ENCODE measurements at places on chromosomes 4 and X.

DNA sequence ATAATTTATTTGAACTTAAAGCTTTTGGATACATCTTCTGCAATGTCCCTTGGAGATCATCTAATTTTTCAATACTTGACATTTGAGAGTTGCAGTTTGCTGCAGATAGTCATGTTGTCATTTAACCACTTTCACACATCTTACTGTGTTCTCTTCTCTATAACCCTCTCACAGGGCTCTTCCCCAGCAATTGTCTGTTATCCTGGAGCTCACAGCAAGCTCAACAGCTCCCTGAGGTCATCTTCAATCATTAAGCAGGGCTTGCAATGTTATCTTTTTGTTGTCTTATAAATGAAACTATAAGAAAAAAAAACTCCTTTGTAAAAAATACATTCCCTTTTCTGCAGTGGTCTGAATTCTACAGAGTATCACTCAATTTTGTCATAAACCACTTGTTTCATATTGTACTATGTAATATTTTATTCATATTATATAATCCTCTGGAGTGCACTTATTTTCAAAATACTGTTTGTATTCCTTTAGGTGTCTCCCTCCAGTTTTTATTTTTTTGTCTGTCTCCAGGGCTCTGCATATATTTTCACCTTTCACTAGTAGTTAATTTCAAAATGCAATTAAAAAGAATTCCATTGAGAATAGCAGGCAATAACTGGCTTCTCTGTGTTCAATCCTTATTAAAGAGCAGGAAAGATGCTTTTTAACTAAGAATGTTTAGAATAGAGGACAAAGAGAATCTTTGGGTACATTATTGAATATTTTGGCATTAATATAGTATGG is 106.3 kb upstream of the ARSJ start:
- no peak for DNase-seq

GRCh38 chr4:15004739-15005301 is 2.5 kb downstream of the CPEB2 start:
- DNase-seq: peak; percentile 59

DNA sequence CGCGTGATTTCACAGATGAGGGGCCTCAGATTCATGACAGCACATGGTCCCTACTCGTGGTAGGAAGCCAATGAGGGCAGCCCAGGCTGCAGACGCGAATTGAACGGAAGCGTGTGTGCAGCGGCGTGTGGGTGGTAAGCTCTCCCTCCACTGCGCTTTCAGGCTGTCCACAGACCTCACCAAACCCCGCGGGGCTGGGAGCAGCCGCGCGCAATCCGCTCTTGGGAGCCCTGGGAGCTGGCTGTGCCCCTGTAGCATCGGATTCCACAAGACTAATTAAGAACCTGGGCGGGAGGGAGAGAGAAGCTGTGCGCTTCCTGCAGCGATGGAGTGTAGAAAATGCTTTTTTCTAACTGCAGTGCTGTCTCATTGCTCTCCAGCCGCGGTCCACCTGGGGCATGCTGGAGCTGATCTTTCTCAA is 134.9 kb downstream of the STOX2 start:
- DNase-seq: peak; percentile 46

- no peak for DNase-seq
Observed at GRCh38 chrX:150871341-150871811, 27.1 kb downstream of the CD99L2 start.

DNA sequence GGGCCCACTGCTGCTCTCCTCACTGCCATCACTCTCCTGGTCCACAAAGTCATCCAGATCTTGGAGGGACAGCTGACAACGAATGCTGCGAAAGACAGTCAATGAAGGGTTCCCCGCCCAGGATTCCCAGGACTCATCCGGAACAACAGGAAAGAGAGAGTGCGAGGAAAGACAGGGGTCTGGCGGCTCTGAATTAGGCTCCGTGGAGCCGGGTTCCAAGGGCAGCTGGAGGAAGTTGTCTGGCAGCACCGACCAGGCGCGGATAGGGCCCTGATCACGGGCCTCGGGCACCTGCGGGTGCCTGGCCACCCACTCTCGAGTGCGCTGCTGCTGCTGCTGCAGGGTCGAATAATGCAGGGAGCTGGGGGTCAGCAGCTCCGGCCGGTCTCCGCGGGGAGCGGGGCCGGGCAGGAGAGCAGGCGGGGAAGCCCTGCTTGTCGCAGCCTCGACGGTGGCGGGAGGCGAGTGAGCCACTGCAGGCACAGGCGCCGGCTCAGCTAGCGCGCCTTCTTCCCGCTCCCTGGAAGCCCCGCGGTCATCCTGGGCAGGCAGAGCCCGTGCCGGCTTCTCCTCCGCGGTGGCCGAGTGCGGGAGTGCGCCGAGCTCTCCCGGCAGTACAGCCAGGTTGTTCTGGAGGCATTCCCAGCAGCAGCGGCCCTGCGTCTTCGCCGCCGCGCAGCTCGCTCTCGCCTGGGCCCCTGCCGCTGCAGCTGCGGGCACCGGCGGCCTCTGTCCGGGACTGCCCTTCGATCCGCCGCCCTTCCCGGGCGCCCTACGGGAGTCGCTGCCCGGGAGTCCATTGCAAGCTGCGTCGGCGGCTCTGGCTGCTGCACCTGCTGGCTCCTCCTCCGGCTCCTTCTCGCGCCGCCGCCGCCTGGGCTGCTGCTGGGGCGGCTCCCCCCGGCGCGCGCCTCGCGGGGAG is 1.1 kb downstream of the SOWAHB start:
- DNase-seq: peak; percentile 43

- DNase-seq: no peak
Observed at GRCh38 chrX:11591723-11592346, 73.9 kb downstream of the ARHGAP6 start.

- no peak for DNase-seq
Observed at GRCh38 chrX:10971176-10971575, 140.0 kb upstream of the HCCS start.

DNA sequence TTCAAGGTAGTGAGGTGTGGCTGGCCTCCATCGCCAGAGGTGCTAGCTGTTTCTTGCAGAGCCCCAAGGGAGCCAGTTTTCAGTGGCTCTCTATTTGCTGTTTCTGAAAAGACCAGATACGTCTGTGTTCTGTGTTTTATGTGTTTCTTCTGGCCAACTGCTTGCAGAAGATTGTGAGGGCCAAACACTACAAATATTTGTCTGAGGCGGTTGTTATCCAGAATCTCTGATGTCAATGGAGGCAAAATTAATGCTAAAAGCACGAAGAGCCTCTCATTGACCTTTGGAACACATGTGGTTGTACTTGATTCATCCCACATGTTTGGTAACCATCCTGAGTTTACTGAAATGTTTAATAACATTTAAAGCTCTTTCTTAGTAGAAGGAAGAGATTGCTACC is 113.9 kb downstream of the CT47B1 start:
- DNase-seq: peak; percentile 37

- no peak for DNase-seq
Observed at GRCh38 chr4:84531689-84532088, 32.6 kb upstream of the NKX6-1 start.

GRCh38 chr4:84146300-84146959 is 352.7 kb downstream of the NKX6-1 start:
- no peak for DNase-seq

DNA sequence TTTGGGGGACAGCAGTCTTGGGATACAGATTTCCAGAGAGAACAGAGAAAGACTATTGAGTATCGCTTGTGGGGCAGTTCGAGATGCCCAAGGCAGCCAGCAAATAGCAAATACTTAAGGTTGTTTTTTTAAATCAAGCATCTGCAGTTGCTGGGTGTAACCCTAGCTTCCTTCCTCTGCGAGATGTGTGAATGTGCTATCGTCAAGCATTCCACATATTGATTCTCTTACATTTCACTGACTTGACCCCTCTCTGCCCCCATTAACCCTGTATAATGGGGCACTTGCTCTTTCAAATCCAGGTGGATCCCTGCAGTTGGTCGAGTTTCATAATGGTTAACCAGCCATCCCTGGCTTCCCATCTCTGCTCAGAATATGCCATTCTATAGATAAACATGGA is 23.5 kb downstream of the KCNE5 start:
- DNase-seq: no peak

DNA sequence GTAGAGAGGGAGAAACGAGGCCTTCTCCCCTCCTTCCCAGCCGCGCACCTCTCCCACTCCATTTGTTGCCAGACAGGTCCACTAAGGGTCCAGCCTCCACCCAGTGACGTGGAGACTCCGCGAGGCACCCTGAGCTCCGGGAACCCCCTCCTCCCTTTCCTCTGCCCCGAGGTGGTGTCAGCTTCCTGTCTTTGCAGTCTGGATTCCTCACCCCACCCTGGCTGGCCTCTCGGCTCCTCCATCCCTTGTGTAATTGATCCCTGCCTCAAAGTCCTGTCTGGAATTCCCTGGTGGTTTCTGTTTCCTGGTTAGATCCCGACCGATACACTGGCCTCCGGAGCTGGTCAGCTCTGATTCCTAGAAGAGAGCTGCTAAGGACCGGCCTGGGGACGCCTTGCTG is 105.9 kb upstream of the SCOC start:
- no peak for DNase-seq

DNA sequence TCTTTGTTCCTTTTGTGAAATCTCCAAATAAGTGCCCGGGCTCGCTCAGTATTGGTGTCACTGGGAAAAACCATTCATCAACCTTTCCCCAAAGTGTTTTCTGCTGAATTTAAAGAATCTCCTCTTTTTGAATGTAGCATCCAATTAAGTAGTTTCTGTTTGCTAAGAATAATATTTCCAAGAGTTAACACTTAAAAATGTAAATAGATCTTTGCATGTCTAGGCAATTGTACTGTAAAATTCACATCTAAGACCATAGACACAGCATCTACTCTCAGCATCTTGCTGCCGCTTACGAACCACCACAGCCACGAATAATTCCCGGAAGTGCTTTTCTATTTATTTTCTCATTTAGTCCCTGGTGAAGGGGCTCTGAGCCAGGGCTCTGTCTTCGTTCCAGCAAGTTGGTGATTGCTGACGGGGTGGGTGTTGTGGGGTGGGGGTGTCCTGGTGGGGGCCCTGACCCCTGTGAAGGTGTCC is 1.4 kb downstream of the NSG1 start:
- DNase-seq: no peak

- DNase-seq: no peak
Observed at GRCh38 chr4:55793479-55793878, 26.1 kb upstream of the EXOC1L start.

- no peak for DNase-seq
Observed at GRCh38 chr4:145840162-145840768, 98.4 kb downstream of the ZNF827 start.

GRCh38 chr4:61427099-61427817 is 227.1 kb downstream of the ADGRL3 start:
- no peak for DNase-seq

DNA sequence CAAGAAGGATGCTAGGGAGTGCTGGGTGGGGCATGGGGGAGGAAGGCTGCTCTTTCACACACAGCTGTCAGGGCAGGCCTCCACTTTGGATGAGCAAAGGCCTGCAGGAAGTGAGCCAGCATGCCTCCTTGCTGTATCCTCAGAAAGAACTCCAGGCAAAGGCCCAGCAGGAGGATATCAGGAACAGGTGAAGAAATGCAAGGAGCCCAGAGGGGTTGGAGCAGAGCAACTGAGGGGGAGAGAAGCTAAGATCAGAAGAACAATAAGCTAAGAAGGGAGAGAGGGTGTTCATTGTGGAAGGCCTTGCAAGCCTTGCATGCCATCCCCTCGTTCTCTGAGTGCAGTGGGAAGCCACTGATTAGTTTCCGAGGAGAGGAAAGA is 115.1 kb downstream of the CAMK2D start:
- DNase-seq: no peak

GRCh38 chr4:25330335-25330734 is 17.8 kb downstream of the ZCCHC4 start:
- DNase-seq: no peak

DNA sequence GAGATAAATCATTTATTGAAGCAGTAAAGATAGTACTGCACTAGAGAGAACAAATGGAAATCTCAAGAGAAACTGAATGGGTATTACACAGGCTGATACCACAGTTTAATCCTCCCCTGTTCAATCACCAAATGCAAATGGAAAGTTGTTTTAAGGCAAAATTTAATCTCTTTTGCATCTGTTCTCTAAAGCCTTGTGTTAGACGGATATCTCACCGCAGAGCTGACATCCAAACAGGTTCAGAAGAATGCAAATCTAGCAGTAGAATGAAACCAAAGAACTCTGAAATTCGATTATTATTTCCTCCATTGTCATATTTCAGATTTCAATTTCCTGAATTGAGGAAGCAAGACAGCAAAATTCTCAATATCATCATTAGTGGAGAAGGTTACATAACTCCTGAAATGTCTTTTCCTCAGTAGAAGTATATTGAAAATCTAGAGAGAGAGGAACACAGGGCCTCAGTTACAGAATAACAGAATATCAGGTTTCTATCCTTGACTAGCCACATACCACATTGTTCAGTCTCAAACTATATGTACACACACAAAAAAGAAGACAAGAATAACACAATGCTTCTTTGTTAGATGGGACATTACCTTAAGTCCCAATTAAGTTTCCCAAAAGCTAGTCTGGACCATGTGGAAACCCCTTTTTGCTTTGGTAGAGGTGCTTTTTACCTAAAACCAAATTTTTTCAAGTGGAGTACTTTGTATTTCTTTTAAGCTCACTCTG is 94.1 kb upstream of the BANK1 start:
- DNase-seq: no peak

- no peak for DNase-seq
Observed at GRCh38 chr4:179112441-179113170, 1670.4 kb upstream of the AGA start.

DNA sequence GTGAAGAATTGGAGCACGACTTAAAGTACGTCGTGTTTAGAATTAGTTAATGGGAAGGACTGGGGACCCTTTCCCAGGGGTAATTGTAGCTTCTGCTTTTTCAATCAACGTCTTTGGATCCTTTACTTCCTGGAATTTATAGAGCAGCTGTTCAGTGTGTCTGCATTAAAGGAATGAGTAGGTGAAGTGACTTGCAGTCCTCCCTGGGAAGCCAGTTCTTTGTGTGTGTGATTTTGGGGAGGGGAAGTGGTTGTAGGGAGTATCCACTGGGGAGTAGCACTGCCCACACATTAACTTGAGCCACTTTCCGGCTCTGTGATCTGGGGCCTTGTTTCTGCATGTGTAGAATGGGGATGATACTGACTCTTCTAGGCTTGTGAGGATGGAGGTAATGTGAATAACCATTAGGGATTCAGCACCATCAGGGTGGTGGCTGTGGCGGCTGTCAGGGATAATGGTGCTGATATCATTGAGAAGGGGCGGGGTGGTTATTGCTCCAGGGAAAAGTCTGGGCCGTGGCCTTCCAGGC is 54.7 kb downstream of the TMEM131L start:
- DNase-seq: no peak

- no peak for DNase-seq
Observed at GRCh38 chr4:94739741-94740140, 18.0 kb upstream of the BMPR1B start.

GRCh38 chr4:176090115-176090514 is 24.5 kb downstream of the WDR17 start:
- no peak for DNase-seq

GRCh38 chr4:137541876-137542646 is 9.8 kb upstream of the PCDH18 start:
- DNase-seq: no peak

GRCh38 chrX:98405376-98405775 is 1521.7 kb downstream of the RPA4 start:
- DNase-seq: no peak

DNA sequence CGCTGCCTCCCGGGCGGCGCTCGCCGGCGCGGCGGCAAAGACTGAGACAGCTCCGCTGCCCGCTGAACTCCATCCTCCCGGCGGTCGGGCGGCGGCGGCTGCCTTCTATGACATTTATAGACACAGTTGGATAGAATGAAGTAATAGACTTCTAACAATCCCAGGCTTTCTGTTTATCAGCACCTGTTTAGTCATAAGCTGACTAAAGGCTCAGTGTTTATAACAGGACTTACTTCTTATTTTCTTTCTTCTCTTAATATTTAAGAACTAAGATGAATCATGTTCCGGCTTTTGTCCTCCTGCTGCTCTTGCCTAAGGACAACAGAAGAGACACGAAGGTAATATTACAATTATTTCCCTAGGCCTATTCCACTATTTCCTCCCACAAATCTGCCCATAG is 3.9 kb downstream of the ARL13A start:
- DNase-seq: no peak
